ENCODE measurements at places on chromosomes 3 and 15. TPM values are rescaled to one million over a fixed set of nuclear protein-coding genes. Genes with fewer than 3 reads are reported as not detected.

- DNase-seq = no peak
Observed at GRCh38 chr3:195751560-195751959, 30.8 kb downstream of the MUC20 start.

DNA sequence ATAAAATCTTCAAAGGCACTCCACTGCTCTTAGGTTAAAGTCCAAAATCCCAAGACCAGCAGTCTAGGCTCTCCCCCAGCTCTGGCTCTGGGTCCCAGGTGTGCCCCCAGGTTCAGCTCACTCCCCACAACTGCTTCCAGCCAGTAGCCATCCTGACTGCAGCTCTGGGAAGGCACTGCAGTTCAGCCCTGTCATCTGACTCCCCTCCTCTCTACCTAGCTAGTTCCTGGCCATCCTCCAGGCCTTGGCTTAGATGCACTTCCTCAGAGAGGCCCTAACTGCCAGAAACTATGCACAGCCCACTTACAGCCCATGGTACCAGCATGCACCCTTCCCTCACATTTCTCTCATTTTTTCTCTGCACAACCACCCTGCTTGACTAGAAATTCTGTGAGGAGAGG, 25.5 kb downstream of the TBC1D2B start:
- DNase-seq = no peak

DNA sequence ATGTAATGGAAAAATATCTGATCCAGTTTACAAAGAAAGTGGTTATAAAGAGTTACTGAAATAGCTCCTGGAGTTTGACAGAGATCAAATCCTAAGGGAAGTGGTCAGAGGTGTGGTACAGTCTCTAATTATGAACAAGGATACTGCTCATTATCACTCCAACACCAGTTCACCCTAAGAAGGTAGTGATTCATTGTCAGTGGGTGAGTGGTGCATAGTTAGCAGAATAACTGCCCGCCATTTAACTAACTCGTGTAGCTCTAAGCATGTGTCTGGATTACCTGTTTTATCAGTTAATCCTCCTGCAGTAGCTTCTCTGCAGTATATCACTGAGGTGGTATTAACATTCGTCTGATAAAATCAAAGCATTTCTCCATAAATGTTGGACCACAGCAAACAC, 700.1 kb downstream of the NLGN1 start:
- no peak for DNase-seq

- no peak for DNase-seq
Observed at GRCh38 chr3:131973731-131974130, 61.1 kb downstream of the CPNE4 start.

Gene ACP3
- 11.5 TPM for total RNA-seq

Data from upper lobe of right lung (tissue), 1 donor.